ENCODE measurements at places on chromosomes 4 and X.

DNA sequence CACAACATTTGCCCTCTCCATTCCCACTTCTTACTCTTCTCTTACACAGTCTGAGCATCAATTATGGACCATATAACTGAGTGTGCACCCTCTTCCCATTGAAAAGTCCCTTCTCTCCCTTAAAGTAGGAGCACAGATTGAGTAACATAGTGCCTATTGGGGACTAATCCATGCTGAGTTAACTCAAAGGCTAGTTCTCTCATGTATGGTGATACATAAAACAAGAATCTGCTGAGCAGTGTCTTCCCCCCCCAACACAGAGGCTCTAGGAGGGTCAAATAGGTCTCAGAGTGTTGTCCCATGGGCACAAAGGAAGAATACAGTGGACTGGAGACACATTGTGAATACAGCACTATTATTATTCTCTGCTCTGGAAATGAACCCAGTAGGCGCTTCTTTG lies 274.6 kb upstream of the BOD1L1 start:
- no peak for DNase-seq

DNA sequence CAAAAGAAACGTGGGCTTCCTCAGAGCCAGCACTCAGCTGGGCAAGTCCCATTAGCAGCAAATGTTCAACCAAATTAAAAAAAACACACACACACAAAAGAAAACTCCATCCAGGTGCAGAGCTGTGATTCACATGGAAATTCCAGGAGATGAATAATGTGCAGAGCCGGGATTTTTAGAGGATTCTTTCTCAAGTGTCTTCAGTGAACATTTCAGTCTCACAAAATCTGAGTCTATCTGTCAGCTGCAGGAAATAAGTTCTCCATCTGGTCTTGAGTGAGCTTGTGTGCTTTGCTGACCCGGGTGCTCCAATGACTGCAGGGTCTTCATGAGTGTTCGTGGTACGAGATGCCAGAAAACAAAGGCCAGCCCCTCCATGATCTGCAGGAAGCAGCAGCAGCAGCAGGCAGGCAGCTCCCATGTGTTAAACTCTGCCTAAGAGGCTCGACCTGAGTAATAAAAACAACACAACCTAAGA lies 44.3 kb downstream of the RASGEF1B start:
- no peak for DNase-seq

DNA sequence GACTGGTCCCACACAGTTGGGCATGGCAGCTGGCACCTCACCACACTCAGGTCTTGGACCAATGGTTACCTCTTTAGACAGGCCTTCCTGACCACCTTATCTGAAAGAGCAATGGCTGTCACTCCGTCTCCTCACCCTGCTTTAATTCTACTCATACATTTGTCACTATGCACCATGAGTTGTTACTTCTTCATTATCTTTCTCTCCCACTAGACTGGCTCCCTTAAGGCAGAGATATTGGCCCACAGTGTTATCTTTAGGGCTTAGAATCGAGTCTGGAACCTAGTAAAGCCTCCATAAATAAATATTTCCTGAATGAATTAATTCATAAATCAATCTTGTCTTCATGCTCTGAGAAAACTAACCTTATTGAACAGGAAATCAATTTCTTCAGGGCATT lies 46.6 kb downstream of the DCHS2 start:
- DNase-seq: no peak

DNA sequence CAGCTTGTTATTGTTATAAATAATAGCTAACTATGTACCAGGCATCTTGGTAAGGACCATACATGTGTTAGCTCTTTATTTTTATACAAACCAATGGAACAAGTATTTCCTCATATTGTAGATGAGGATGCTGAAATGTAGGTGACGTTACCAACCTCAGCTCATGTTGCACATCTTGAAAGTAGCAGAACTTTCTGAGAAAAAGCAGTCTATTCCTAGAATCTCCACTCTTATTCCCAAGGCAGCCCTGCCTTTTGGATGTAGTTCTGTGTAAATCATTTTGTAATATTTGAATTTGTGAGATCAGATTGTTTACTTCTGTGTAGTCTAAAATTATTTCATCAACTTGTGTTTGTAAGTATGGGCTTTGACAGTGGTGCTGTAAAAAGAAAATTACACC lies 5.3 kb downstream of the FHDC1 start:
- no peak for DNase-seq

GRCh38 chr4:170651786-170652185 lies 562.0 kb upstream of the AADAT start:
- DNase-seq: peak; percentile 22

DNA sequence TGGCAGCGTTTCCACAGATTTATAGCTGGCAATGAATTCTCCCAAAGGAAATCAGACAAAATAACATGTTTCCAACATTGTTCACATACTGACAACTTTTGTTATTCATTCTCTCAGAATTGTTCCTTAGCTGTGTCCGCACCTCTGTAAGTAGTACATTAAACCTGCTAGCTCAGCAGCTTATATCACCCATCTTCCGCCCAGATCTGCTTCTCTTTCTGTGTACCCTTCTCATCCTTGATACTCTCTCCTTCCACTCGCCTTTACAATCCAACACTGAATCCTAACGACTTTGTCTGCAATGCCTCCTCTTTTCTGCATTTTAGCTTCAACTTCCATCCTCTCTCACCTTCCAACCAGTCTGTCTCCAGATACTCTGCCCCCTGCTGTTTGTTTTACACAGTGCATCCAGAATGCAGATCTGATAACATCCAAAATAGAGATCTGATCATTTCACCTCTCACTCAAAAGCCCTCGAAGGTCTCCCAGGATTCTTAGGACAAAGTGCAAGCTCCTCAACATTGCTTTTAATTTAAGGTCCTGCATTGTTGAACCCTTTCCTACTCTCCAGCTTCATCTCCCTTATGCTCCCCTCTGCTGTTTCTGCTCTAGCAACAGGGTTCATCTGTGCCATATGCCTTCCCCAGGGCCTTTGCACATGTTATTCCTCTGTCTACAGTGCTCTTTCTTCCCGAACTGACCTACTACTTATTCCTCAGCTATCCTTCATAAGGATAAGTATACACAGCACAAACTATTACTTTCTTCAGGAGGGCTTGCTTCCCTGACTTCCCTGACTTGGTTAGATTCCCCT lies 67.3 kb upstream of the VBP1 start:
- DNase-seq: peak; percentile 34

DNA sequence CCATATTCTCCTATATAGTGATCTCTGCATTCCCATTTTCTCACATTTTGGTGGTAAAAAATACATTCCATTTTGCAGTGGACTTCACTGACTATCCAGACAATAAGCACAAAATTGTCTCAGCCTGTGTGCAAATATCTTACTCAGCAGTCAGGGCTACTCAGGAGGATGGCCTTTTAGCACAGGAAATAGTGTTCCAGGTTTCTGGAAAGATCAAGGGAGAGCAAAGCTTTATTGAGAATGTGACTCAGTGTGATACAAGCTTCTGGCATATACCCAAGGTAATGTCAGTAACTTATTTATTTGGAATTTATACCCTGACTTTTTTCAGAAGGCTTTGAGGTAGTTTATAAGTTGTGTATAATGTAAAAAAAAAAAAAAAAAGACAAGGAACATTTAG lies 233.4 kb downstream of the TEX13A start:
- no peak for DNase-seq

- no peak for DNase-seq
Measured at GRCh38 chr4:15144249-15144966, 142.1 kb downstream of the CPEB2 start.

DNA sequence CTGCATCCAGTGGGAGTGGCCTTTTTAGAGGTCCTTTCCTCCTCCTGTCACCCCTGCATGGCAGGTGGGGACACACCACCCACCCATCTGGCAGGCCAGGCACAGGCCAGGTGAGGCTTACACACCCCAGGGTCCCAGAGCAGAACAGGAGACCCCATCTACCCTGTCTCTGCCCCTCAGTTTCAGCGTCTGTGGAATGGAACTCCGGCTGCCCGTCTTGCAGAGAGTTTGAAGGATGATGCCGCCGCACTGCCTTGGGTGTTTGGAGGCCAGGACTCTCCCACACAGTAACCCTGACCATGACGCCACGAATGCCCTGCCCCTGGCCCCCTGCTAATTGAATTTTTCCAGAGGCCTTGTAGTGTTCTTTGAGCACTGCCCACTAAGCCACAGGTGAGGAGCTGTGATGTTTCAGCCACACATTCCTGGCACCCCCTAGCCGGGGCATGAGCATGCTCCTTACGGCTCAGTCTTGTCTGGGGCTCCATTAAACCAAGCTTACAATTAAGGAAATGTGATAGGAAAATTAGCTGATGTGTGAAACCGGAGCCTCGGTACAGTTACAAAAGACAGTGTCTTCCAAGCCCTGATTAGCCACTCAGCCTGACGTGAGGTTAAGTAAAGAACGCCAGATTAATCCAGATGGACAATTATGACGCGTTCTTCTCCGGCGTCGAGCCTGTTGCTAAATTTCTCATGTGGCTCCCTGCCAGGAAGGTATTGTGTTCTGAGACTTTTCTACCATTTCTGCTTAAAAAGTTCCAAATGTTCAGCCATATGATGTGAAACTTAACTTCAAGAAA lies 39.3 kb downstream of the HMX1 start:
- no peak for DNase-seq

GRCh38 chr4:129994715-129995114 lies 898.8 kb downstream of the C4orf33 start:
- DNase-seq: no peak

GRCh38 chrX:41621222-41621723 lies 67.5 kb upstream of the GPR34 start:
- peak; percentile 49 for DNase-seq

DNA sequence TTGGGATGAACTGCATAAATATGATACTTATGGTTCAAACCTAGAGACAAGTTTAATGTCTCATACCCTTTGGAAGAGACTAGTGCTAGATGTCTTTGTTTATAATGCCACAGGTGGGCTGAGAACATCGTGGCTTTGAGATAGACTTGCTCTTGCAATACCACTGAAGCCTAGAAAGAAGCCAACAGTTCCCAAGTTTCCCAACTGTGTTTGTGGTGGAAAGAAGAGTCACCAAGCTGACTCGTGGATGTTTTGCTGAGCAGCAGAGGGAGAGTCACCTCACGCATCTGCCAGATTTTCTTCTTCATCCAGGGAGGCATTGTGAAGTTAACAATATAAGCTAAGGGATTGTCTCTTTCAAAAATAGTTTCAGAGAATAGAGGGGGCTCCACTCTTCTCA lies 1076.2 kb downstream of the C4orf33 start:
- no peak for DNase-seq

DNA sequence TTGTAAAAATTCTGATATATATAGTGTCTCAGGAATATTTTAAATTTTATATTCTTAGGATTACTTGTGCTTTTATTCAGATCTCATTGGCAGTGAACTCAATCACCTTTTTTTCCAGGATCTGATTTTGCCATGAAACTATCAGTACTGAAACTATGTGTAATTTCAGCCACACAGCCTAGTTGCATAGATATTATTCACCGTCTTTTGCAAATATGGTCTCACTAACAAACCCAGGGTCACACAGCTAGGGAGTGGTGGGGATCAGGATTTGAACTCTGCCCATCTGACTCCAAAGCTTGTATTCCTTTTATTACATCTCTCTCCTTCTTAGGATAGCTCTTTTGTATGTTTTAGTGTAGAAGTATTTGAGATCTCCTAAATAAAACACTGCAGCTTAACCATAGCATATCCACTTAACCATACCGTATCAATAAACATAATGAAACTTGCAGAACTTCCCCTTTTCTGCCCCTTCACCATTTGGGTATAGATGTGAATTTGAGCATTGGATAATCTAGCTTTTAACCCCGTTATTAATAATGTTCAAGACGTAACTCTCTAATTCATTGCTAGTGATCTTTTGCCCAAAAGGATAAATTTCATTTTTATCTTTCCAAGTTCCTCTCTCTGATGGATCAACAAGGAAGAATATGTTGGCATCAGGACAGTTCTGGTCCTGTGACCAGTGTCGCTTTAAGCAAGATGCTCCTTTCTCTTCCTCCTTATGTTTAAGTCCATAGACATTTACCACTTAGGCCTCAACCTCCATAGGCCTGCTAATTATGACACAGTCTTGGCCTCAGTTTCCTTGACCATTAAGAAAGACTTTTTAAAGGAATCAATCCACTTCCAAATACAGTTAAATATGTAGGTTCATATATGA lies 74.6 kb downstream of the RAPGEF2 start:
- no peak for DNase-seq

GRCh38 chrX:79138658-79139241 lies 5.7 kb upstream of the GPR174 start:
- DNase-seq: no peak

GRCh38 chrX:9390121-9390520 lies 74.7 kb upstream of the TBL1X start:
- no peak for DNase-seq

- DNase-seq: no peak
Measured at GRCh38 chr4:72365016-72365415, 204.0 kb downstream of the ADAMTS3 start.

GRCh38 chrX:850471-850916 lies 219.9 kb downstream of the SHOX start:
- DNase-seq: no peak

DNA sequence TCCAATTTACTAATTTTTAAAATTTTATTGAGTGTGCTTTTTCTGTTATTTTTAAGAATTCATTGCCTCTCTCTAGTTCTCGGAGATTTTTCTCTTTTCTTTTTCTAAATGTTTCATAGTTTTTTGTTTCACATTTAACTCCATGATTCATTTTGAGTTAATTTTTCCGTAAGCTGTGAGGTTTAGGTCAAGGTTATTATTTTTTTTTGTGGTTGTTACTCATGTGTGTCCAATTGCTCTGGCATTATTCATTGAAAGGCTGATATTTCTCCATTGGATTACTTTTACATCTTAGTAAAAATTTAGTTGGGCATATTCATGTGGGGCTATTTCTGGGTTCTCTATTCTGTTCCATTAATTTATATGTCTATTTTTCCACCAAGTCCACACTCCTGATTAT lies 220.8 kb downstream of the MID1IP1 start:
- DNase-seq: no peak

DNA sequence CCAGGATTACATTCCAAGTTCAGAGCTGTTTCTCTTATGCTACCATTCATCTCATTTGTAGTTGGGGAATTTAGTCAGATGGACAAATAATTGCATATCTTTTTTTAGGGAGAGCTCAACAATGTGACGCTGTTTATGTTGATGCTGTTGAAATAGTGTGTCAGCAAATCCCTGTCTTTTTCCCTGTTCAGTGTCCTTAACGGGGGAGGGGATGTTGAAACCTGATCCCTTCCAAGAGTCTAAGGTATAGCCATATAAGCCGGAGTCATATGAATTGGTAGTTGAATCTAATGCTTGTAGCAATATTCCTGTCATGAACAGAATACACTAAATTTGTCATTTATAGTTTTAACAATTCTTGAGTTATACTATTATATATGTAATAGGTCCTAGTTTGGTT lies 293.5 kb upstream of the FAT1 start:
- no peak for DNase-seq
